ENCODE measurements at places on chromosomes 13 and 19. TPM values are rescaled to one million over a fixed set of nuclear protein-coding genes. Genes with fewer than 3 reads are reported as not detected.

ZNF560 gene
- 0.13 TPM for total RNA-seq

GRCh38 chr19:16626796-16627192 is 1.2 kb downstream of the MED26 start:
- peaks cover 66% of the 10 kb centered on the region for H3K4me1 ChIP-seq
- H3K36me3 ChIP-seq: no peaks in the 10 kb centered on the region
- no peaks in the 10 kb centered on the region for H3K27me3 ChIP-seq
- peak overlapping the region; percentile 96 for H3K4me3 ChIP-seq
- peak overlapping the region; percentile 90 for H3K27ac ChIP-seq

DNA sequence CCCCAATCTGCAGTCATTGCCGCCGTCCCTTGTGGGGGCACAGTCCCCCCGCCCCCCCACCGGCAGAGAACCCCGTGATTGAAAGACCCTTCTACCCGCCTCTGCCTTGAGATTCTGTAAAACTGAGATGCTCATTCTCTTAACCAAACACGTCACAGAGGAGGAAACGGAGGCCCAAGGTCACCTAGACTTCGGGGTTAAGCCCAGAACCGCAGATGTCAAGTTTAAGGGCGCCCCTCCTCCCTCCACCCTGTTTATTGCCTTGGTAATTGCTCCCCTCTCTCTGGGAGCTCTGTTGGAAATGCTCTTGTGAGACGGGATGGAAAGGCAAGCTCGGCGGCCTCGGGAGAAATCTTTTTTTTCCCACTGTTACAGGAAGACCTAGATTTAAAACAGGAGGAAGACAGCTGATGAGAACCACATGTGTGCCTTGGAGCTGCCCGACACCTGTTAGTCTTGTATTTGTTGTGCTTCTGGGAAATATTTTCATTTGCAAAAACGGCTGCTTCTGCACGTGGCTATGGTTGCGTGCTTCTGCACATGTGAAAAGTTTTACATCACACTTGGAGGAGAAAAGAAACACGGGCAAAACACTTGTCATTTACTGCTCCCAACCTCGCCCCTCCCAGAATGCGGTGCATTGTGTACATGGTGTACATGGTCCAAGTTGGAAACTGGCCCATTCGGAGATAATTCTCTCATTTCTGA is 1.1 kb upstream of the MED26 start:
- peak overlapping the region; percentile 88 for H3K27ac ChIP-seq
- peaks cover 47% of the 10 kb centered on the region for H3K4me1 ChIP-seq
- no peaks in the 10 kb centered on the region for H3K27me3 ChIP-seq
- peak overlapping the region; percentile 99 for H3K4me3 ChIP-seq

ZNF584 gene
- total RNA-seq: 7.4 TPM

Measured in left lung (tissue), 14 donors.